H9 (cell line): ENCODE measurements at places on chromosomes 3 and 15. TPM values are rescaled to one million over a fixed set of nuclear protein-coding genes. Genes with fewer than 3 reads are reported as not detected.
A peak's percentile ranks its signal among the peaks of the same experiment; 100 is the strongest.

The SPTBN5 gene
- 0.90 and 0.97 TPM in 2 replicates for total RNA-seq

The GOLGA6B gene
- 0.33 and 0.75 TPM in 2 replicates for total RNA-seq

The RAD54L2 gene
- 40.4 and 40.7 TPM in 2 replicates for total RNA-seq

The FAM81A gene
- 1.0 and 1.7 TPM in 2 replicates for total RNA-seq

The FBXW12 gene
- 0.59 and 0.74 TPM in 2 replicates for total RNA-seq

The UROC1 gene
- not detected in 2 replicates for total RNA-seq

The SOX14 gene
- total RNA-seq = 0.35 and 0.57 TPM in 2 replicates

The EXD1 gene
- total RNA-seq = not detected in 2 replicates

The RLBP1 gene
- not detected in 2 replicates for total RNA-seq

DNA sequence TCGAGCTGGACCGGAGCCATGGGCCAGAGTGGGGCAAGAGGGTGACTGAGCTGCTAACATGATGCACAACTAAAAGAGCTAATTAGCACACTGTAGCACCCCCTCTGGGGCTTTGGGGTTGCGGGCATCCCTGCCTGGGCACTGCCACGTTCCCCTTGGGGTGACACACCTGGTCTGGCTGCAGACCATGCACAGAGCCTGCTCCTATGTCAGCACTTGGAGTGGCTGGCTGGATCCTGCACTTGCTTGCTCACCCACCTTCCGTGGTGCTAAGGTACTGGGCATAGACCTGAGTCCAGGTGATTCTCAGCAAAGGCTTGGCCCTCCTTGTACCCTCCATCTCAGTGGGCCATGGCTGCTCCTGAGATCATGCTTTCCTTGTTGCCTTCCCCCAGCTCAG lies 12.8 kb upstream of the SPTBN5 start:
- no peak for DNase-seq

GRCh38 chr3:71001303-71001830 lies 582.2 kb downstream of the FOXP1 start:
- no peak for DNase-seq

DNA sequence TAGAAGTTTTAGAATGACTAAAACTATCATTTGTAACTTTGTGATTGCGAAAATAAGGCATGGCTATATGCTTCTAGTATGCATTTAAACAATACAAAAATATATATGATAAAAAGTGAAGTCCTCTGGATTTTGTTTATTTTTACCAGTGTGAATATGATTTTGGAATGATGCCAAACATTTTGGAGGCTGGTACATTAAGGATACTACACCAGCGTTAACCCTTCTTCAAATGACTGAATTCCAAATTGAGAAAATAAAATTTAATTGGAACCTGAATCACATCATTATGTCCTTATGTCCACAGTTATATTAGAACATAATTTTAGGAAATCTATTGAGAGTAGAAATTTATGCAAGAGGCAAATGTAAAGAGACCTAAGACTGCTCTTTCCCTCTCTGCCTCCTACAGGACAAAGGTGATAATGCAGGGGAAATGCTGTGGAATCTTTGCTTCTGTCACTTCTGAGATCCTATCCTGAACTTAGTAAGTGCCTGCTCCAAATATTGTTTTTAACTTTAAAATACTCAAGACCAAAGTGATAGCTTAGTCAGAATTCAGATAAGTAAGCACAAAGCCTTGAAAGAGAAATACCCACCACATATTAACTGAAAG lies 121.1 kb upstream of the NANOGP8 start:
- DNase-seq = no peak

GRCh38 chr15:31080591-31081014 lies 20.9 kb downstream of the TRPM1 start:
- DNase-seq = peak; percentile 91

GRCh38 chr3:41277790-41278465 lies 78.6 kb downstream of the CTNNB1 start:
- peak; percentile 70 for DNase-seq

DNA sequence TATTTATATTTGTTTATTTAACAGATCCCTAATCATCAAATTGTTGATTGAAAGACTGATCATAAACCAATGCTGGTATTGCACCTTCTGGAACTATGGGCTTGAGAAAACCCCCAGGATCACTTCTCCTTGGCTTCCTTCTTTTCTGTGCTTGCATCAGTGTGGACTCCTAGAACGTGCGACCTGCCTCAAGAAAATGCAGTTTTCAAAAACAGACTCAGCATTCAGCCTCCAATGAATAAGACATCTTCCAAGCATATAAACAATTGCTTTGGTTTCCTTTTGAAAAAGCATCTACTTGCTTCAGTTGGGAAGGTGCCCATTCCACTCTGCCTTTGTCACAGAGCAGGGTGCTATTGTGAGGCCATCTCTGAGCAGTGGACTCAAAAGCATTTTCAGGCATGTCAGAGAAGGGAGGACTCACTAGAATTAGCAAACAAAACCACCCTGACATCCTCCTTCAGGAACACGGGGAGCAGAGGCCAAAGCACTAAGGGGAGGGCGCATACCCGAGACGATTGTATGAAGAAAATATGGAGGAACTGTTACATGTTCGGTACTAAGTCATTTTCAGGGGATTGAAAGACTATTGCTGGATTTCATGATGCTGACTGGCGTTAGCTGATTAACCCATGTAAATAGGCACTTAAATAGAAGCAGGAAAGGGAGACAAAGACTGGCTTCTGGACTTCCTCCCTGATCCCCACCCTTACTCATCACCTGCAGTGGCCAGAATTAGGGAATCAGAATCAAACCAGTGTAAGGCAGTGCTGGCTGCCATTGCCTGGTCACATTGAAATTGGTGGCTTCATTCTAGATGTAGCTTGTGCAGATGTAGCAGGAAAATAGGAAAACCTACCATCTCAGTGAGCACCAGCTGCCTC lies 14.7 kb downstream of the THBS1 start:
- DNase-seq = no peak

DNA sequence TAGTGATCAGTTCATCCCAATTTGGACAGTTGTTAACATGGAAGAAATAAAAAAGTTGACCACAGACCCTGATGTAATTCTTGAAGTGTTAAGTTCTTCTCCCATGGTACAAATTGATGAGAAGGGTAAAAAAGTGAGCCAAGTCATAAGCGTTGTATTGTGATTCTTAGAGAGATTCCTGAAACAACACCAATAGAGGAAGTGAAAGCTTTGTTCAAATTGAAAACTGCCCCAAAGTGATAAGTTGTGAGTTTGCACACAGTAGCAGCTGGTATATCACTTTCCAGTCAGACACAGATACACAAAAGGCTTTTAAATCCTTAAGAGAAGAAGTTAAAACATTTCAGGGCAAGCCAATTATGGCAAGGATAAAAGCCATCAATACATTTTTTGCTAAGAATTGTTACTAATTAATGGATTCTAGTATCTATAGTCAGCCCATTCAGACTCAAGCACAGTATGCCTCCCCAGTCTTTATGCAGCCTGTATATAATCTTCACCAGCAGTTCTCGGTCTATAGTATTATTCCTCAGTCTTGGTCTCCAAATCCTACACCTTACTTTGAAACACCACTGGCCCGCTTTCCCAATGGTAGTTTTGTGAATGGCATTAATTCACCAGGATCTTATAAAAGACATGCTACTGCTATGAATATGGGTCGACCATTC lies 38.2 kb downstream of the CDIN1 start:
- no peak for DNase-seq

- no peak for DNase-seq
Measured at GRCh38 chr3:127637546-127637945, 8.6 kb downstream of the PODXL2 start.

DNA sequence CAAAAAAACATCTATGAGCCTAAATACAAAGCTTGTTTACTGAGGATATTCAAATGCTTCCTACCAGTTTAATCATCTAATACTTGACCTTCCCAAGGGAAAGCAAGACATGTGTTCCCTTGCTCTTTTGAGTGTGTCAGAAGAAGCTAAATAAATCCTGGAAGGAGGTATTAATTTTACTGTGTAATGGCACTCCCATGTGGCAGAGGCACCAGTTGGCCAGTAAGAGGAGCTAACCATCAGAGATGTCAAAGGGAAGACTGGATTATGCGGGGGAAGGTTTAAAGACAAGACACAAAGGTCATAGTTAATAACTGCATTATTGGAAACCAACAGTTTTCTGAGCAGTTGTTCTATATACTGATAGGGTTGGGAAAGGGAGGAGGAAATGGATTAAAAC lies 125.1 kb downstream of the SUCLG2 start:
- no peak for DNase-seq

GRCh38 chr3:184592371-184593219 lies 31.0 kb downstream of the EPHB3 start:
- DNase-seq = no peak

DNA sequence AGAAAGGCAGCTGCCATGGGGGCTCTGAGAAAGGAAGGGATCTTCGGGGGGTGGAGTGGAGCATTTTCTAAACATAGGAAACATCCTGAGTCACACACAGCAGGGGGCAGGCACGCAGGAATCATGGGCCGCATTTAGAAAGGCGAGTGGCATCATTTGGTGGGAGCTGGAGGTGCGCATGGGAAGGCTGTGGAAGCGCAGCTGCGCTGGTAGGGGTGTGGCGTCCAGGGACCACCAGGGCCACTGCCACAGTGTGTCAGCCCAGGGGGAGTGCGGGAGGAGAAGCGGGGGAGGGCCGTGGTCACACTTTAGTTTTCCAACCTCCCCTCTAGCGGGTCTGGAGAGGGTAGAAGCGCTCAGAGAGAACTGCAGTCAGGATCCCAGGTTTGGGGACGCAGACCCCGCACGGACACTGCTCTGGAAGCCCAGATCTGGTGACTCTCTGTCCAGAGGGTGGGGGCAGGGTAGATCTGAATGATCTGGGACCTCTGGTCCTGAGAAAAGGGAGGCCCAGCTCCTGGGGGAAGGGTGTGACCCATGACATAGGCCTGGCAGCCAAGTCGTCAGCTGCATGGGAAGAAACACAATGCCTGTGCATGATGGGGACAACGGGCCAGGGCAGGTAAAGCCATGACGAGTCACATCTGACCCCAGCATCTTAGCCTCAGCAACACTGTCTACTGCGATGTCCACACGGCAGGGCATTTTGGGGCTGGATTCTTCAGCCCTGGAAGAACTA lies 88.0 kb upstream of the IQSEC1 start:
- peak; percentile 45 for DNase-seq

DNA sequence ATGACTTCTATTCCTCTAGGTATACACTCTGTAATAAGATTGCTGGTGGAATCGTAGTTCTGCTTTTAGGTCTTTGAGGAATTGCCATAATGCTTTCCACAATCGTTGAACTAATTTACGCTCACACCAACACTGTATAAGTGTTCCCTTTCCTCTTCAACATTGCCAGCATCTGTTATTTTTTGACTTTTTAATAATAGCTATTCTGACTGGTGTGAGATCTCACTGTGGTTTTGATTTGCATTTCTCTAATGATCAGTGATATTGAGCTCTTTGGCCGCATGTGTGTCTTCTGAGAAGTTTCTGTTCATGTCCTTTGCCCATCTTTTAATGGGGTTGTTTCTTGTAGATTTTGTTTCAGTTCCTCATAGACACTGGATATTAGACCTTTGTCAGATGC lies 12.8 kb downstream of the NXPE3 start:
- DNase-seq = no peak

- no peak for DNase-seq
Measured at GRCh38 chr15:26049900-26050657, 187.0 kb upstream of the ATP10A start.

- DNase-seq = no peak
Measured at GRCh38 chr3:171644681-171645080, 165.6 kb downstream of the PLD1 start.

- no peak for DNase-seq
Measured at GRCh38 chr3:52572221-52572620, 35.8 kb downstream of the UQCC5 start.

DNA sequence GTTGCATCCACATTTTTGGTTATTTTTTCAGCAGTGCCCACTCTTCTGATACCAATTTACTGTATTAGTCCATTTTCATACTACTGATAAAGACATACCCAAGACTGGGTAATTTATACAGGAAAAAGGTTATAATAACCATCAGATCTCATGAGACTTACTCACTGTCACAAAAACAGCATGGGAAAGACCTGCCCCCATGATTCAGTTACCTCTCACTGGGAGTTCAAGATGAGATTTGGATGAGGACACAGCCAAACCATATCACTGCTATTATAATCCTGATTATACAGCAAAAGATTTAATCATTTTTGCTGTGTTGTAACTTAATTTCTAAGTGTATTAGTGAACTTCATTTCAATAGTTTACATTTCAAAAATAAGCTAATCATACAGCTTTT lies 6.6 kb downstream of the ZBED2 start:
- DNase-seq = no peak

DNA sequence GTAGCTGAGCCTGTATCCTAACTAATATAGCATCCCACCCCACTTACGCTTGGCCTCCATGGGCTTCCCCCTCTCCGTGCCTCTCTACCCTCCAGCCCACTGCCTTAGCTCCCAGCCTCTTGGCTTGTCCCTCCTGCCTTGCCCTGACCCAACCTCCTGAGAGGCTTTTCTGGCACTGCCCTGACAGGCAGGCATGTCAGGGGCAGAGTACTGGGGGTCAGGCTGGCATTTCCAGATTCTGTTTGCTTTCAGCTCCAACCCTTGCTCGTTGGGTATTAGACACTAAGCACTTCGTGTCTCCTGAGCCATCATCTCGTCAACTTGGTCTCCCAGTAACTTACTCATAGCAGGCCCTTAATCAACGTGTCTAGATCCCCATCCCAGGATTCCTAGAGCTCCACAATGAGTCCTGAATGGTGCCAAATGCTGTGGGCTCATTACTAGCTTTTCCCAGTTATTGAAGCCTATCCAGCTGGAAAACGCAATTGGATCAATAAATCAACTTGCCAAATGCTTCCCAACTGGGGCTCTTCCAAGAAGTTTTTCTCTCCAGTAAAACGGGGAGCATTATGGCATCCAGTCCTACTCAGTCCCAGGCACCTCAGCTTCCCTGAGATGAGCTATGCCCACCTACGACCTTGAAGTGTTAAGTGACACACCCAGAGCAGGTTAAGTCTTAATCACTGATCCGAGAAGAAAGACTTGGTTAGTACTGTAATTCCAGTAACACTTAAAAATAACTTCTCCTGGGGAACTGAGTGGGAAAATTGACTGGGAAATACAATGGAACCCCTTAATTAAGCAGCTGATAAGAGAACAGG lies 78.5 kb upstream of the DLG1 start:
- DNase-seq = no peak

DNA sequence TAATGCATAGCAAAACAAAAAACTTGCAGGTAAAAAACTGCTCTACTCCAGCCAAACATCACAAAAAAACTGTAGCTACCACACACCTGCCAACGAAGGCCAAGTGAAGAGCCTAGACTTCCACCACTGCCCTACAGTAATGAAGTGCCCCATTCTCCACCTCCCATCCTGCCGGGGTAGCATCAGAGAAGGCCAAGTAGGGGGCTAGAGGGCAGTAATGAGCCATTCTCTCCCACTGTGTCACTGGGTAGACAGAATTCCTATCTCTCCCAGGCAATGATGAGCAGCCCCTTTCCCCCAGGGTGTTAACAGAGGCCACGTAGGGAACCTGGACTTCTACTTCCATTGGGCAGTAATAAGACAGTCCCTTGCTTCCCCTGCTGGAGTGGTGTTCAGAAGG lies 9.5 kb downstream of the SEC22C start:
- peak; percentile 82 for DNase-seq

DNA sequence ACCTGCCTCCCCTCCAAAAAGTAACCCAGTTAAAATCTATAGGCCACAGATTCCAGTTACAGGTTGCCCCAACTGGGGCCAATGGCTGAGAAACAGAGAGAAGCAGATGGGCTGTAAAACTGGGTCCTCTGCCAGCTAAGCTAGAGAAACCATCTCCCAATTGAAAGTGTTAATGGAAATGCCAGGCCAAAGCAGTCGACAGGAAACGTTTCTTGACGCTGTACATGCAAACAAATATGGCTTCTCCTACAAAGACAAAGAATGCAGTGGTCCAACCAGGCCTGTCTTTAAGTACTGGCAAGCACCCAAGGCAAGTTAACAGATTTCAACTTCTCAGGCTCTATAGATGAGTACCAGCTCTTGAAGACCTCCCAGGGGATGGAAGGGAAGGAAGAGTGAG lies 71.3 kb downstream of the MAGI1 start:
- DNase-seq = no peak
